NCI-H187 treated with DMSO at 0.1 percent for 48 hours (cell line): ENCODE measurements at places on chromosomes 5 and 9.

DNA sequence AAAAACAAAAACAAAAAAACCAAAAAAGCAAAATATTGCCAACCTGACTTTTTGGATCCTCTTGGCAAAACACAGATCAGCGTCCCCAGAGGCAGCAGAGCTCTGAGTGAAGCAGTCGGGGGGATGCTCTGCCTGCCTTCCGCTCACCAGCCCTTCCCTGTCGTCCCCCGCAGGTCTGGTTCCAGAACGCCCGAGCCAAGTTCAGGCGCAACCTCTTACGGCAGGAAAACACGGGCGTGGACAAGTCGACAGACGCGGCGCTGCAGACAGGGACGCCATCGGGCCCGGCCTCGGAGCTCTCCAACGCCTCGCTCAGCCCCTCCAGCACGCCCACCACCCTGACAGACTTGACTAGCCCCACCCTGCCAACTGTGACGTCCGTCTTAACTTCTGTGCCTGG is 20.7 kb downstream of the LHX2 start:
- DNase-seq, result no peak

DNA sequence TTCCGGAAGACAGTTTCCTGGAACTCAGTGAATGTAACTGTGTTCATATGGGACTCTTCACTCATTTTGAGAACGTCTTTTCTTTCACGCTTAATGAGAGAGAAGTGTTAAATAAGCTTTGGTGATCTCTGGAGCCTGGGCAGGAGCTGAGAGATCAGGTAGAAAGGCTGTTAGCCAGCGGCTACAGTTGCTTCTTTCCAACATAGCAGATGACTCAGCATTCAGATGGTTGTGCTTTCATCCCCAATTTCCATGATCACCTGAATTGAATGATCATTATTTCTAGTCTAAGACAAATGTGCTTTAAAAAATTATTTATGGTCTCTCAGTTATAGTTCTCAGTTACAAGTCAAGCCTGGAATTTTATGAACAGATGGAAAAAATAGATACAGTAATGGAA is 234.5 kb downstream of the ADAMTSL1 start:
- no peak for DNase-seq

- DNase-seq, result no peak
Measured at GRCh38 chr5:97172227-97172626, 10.8 kb downstream of the RIOK2 start.

GRCh38 chr5:172527559-172527958 is 73.2 kb upstream of the SH3PXD2B start:
- DNase-seq, result no peak

DNA sequence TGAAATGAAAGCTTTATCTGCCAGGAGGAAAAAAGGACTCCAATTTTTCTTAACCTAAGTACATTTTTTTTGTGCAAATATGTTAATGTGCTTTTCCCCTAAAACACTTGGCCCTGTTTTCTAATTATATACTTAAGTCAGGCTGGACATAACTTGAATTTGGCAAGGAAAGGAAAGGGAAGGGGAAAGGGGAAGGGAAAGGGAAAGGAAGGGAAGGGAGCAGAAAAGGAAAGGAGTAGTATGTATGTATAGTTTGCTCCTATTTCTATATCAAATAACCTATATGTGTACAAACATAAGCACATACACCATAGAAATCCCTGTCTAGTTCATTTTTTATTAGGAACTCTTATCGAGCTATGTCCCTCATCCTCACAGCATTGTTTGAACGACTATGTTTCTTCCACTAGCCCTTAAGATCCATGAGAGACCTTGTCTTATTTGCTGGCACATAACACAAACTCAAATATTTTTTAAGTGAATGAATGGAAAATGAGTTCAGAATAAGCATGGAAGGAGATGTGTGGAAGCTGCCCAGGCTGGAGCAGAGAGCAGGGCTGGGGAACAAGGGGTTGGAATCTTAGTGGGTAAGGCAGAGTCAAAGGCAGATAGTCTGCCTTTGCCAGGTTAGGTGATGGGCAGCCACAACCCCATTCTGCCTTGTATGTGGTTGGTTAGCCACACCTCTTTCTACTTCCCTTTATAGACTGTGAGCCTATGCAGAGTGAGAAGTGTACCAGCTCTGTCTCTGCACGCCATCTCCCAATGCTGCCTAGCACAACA is 70.0 kb downstream of the KLHL3 start:
- DNase-seq, result no peak

- DNase-seq, result peak; percentile 22
Measured at GRCh38 chr5:51225789-51226742, 157.2 kb upstream of the ISL1 start.

- DNase-seq, result no peak
Measured at GRCh38 chr5:170896779-170897178, 35.0 kb downstream of the RANBP17 start.

DNA sequence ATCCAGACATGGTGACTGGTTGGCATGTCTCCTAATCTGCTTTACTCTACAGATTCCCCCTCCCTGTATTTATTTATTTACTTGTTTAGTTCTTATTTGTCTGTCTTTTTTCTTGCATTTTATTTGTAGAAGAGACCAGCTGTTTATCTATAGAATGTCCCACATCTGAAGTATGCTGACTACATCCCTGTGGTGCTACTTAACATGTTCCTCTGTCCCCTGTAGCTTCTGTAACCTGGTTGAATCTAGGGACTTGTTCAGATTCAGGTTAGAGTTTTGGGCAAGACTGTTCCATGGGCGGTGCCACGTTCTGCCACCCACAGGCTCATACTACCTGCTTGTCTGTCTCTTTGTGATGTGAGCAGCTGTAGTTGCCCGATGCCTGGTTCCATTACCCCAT is 23.5 kb downstream of the DUSP1 start:
- DNase-seq, result no peak

GRCh38 chr9:116271991-116272390 is 118.4 kb downstream of the PAPPA start:
- DNase-seq, result no peak

GRCh38 chr5:158458086-158458485 is 599.1 kb upstream of the CLINT1 start:
- no peak for DNase-seq

DNA sequence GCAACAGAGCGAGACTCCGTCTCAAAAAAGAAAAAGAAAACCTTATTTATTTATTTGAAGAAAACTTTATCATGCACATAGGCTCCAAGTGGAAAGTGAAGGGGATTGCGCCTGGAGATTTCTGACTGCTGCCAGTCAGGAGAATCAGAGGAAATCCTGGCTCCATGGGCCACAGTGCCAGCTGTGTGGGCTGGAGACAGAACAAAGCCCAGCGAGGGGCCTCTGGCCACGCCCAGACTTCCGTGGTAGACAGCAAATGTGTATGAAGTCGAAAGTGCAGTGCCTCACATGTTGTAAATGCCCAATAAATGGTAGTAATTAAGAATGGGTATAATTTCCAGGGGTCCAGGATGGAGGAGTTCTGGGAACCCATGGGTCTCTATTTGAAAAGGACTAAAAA is 75.8 kb upstream of the WWC1 start:
- no peak for DNase-seq

DNA sequence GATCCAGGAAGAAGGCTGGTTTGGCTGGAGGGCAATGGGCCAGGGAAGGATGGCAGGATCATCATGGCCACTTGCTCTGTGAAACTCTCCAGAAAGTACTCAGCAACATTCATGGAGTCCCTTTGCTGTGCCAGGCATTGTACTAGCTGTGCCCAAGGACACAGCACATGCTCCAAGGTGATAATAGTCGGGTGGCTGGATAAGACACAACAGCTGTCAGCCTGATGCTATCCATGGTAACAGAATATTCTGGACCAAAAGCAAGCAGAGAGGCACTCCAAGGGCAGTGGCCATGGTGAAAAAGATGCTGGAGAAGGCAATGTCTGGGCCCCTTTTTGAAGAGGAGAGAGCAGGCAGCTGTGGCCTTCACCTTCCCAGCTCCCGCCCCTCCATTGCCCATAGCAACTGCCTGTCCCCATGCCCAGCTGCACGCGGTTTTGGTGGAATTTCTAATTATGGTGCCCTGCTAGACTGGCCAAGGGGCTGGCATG is 113.8 kb upstream of the CPEB4 start:
- DNase-seq, result no peak

GRCh38 chr5:143195491-143195890 is 208.0 kb downstream of the NR3C1 start:
- DNase-seq, result no peak

- no peak for DNase-seq
Measured at GRCh38 chr5:14429101-14430050, 152.2 kb upstream of the OTULINL start.

- no peak for DNase-seq
Measured at GRCh38 chr9:114472765-114473446, 32.4 kb downstream of the WHRN start.

DNA sequence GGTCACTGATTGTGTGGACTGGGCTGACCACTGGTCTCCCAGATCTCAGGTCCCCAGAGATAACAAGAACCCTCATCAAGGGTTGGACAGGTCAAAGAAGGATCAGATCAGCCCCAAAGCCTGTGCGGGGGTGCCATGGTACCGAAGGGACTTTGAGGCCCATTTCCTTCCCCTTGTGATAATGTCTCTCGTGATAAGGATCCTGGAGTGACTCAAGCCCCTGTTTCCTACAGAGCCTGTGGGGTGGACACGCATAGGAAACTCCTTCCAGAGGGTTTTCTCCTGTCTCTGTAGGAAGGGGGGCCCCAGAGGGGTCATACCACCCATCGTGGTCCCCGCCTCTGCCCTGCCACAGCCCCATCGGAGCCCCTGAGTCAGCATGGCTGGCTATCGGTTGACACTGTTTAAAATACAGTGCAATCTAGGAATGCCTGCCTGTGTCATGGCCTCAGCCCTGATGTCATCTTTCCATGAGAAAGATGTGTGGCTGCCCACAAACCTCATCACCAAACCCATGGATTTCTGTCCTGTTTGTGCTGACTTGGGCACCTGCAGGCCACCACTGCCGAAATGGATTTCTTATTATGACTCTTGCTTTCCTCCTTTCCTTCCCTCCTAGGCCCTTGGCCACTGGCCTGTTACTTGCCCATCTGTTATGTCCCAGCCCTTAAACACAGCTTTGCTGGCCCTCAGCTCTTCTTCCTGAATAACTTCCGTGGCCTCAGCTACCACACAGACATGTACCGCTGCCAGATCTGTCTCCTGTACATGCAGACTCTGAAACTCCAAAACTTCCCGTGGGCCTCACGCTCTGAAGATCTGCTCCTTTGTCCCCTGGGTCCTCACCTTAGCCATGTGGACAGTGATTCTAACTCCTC is 2.9 kb upstream of the CSF2 start:
- no peak for DNase-seq

GRCh38 chr5:171395042-171395441 is 7.4 kb downstream of the NPM1 start:
- no peak for DNase-seq

- DNase-seq, result no peak
Measured at GRCh38 chr5:93145767-93146166, 435.3 kb downstream of the NR2F1-AS1 start.

GRCh38 chr5:10441083-10441991 is at the start of gene ROPN1L:
ROPN1L (plus strand) TSS chr5:10441879; CDS start chr5:10442168, 289 bp downstream.
- DNase-seq, result peak; percentile 45

DNA sequence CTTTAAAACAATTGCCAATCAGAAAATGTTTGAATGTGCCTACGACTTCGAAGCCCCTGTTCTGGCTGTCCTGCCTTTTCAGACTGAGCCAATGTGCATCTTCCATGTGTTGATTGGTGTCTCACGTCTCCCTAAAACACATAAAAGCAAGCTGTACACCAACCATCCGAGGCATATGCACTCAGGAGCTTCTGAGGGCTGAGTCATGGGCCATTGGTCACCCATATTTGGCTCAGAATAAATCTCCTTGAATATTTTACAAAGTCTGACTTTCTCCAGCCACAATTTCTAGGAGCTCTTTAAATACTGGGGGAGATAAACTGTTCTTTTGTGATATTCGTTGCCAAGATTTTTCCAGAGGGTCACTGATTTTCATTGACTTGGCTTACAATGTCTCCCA is 53.9 kb downstream of the C9orf57 start:
- no peak for DNase-seq

GRCh38 chr9:72579190-72579589 is 57.8 kb downstream of the TMC1 start:
- DNase-seq, result no peak

- no peak for DNase-seq
Measured at GRCh38 chr5:124649491-124650146, 96.8 kb downstream of the ZNF608 start.

DNA sequence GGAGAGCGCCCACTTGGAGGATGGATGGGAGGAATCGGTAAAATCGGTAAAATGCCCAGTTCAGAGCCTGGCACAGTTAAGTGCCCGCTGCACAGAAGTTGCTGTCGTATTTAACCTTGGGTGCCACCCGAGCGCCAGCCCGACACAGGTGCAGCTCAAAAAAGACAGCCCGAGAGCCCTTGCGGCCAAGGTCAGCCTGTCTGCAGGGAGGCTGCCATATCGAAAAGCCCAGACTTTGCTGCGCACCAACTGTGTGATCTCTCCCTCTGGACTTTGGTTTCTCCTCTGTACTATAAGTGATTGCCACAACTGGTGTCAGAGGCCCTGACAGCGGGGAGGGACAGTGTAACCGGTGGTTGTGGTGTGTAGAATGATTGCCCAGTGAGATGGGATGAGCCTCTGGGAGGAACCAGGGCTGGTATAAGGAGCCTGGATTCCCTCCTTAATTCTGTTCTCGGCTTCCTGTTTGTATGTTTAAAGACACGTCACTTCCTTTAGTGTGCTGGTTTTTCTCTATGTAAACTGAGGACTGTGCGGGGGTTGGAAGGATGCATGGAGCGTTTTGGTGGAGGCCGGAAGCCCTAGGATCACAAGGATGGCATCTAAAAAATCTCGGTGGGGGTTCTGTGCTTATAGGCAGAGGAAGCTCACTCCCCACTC is 792 bp downstream of the NTMT1 start:
- DNase-seq, result no peak

- no peak for DNase-seq
Measured at GRCh38 chr5:111072949-111073682, 1.6 kb downstream of the TSLP start.

DNA sequence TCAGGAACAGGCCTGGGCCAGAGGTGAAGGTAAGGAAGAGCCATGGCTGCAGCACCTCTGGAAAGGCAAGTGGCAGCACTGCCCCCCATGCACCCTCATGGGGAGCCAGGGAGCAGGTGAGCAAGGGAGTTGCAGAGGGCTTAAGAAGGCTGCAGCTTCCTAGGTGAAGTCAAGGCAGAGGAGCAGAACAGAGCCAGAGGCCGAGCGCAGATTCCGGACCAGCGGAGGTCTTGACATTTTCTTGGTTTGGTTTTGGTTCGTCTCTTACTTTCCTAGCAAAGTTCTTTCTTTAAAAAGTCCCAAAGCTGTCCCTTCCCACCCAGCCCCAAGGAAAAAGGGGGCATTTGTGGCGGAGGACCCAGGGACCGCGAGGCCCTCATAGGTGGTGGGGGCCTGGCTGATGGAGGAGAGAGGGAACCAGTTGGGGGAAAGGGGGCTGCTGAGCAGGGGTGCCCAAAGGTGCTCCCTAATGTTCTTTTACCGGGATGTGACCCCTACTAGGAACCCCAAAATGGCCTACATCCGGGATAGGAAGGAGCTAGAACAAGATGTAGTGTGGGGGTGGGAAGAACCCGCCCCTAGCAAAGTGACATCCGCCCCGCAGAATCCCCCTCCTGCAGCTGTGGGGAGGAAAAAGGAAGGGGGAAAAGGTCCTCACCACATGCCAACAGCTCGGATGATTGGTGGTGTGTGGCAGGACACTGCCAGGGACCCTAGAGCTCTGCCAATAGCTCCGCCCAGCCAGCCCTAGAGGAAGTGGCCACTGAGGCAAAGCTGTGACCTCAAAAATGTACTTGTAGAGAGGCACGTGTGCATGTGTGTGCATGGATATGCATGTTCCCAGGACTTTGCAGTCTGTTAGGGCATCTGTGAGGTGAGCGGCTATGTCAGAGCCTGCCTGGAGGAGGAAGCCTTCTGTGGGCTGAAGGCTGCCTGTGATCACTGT is 914 bp upstream of the CD72 start:
- no peak for DNase-seq

GRCh38 chr9:6937209-6937608 is 179.4 kb downstream of the KDM4C start:
- no peak for DNase-seq
